ENCODE measurements at places on chromosomes 5 and 9. TPM values are rescaled to one million over a fixed set of nuclear protein-coding genes. Genes with fewer than 3 reads are reported as not detected.

GRCh38 chr5:150263801-150264621, 25.6 kb downstream of the CAMK2A start:
- DNase-seq: peak; percentile 60

GRCh38 chr5:31361234-31361633, 167.7 kb downstream of the CDH6 start:
- peak; percentile 13 for DNase-seq

GRCh38 chr5:144189800-144190429, 19.2 kb downstream of the KCTD16 start:
- DNase-seq: no peak

Gene SHC3
- total RNA-seq: 0.18 TPM

DNA sequence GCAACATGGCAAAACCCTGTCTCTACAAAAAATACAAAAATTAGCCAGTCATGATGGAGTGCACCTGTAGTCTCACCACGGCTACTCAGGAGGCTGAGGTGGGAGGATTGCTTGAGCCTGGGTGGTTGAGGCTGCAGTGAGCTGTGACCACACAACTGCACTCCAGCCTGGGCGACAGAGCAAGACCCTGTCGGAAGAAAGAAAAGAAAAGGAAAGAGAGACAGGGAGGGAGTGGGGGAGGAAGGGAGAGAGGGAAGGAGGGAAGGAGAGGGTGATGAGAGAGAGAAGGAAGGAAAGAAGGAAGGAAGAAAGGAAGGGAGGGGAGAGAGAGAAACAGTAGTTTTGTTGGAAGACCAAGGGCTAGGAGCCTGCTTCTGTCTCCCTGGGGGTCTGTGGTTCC, 142.4 kb downstream of the C9orf50 start:
- no peak for DNase-seq

Gene PCDHA10
- not detected for total RNA-seq

Gene NMUR2
- total RNA-seq: 20.6 TPM

- DNase-seq: no peak
These were observed 357.4 kb downstream of the NDUFS4 start for GRCh38 chr5:53917826-53918225.

Gene SOWAHA
- 2.9 TPM for total RNA-seq

DNA sequence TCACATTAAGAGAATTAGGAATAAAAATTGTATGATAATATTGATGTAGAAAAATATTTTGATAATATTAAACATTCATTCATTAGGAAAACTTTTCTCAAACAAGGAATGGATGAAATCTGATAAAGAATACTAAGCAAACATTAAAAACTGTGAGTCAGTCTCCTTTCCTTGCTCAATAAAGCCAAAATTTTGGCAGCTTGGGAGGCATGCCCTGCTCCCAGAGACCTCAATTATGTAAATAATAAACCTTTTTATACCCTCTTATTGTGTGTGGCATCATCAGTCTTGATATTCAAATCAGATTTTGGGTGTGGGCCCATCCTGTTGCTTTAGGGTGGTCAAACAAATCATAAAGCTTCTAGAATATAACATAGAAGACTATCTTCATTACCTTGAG, 36.6 kb upstream of the CCL21 start:
- no peak for DNase-seq

DNA sequence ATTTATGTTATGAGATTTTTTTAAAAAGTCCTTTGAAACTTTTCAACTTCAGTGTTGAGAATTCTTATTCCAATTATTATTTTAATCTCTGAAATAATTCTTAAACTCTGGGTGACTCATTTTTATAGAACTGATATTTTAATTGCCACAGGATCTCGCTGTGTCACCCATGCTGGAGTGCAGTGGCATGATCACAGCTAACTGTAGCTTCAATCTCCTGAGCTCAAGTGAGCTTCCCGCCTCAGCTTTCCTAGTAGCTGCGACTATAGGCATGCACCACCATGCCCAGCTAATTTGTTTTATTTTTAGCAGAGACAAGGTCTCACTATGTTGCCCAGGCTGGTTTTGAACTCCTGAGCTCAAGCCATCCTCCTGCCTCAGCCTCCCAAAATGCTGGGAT, 41.0 kb downstream of the DIMT1 start:
- no peak for DNase-seq

DNA sequence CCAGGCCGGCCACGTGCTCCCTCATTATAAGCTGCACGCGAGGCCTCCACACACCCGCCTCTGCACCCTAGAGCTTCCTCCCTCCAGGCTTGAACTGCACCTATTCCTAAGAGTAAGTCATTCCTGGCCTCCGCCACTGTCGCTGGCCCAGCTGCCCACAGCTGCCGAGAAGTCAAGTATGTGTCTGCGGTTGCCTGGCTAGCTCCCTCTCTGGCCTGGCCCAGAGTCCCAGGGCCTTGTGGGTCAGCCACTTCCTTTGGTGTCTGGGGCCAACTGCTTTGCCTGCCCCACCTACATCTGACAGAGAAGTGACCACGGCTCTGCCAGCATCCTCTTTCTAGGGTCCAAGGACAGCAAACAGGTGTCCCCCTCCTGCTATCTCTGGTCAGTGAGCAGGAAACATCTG, 18.3 kb downstream of the ABO start:
- no peak for DNase-seq

- DNase-seq: no peak
These were observed 529.3 kb downstream of the BNC2 start for GRCh38 chr9:16341177-16341576.

GRCh38 chr5:135365281-135365680, 33.8 kb downstream of the MACROH2A1 start:
- no peak for DNase-seq

DNA sequence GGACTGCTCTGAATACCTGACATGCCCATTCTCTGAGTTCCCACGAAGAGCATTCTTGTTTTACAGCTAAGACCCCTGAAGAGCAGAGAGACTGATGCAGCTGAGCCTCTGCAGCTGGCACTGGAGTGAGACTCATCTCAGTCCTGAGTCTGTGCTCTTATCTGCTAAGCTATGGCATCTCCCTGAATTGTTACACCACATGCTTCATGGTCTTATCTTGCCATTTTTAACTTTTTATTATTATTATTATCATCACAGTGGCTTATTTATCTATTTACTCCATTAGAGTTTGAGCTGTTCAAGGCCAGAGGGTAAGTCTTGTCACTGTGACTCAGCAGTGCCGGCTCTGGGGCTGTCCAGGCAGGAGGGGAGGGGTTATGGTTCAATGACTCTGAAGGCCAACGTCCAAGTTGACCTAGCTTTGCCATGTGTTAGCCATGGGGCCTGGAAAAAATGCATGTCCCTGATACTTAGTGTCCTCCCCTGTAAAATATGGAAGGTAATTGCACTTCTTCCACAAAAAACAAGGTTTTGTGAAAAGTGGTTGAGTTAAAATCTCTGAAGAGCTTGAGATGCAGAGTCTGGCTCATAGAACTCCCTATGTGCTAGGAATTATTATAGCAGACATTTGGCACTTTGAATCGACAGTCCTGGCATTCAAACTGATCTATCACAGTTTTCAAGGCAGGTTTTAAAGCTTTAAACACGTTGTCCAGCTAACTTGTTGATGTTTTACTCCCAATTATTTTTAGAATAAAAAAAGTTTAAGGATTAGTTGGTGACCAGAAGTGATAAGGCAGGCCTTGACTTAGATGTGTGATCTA, 94.6 kb downstream of the ALDH1A1 start:
- DNase-seq: peak; percentile 47

Gene MTMR12
- 13.1 TPM for total RNA-seq

DNA sequence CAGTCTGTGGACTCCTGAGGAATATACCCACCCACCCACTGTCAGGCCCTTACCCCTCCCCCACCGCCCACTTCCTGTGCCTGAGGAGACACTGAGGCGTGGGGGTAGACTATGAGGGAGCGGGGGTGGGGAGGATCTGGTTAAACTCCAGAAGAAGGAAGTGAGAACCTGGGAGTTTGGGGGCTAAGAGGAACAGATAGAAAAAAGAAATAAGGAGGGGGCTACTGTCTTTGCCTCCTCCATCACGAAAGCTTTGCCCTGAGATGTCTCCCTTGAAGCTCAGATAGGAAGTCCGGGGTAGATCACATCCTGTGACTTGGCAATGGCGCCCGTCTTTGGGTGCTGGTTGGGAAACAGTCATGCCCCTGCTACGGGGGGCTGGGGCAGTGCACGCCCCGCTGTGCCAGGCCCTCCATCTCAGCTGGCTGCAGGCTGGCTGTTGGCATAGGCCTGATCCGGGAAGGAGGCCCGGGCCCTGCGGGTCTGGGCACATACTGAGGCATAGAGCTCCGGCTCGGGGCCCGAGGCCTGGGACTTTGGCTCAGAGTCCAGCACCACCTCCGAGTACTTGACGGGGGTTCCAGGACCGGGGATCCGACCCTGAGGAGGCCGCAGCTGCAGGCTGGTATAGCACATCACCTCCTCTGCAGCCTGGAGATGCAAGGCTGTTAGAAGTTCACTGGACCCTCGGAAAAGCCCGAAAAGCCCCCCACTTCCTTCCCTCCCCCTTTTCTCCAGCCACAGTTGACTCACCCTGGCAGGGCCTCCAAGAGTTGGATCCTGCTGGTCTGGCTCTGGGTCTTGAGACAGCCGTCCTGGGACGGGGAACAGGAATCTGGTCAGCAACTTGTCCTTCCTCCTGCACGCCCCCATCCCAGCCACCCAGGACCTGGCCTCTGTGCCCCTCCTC, 1.0 kb downstream of the SIT1 start:
- no peak for DNase-seq

Gene DBH
- total RNA-seq: not detected

- no peak for DNase-seq
These were observed 34.4 kb downstream of the CPEB4 start for GRCh38 chr5:173922527-173922926.

DNA sequence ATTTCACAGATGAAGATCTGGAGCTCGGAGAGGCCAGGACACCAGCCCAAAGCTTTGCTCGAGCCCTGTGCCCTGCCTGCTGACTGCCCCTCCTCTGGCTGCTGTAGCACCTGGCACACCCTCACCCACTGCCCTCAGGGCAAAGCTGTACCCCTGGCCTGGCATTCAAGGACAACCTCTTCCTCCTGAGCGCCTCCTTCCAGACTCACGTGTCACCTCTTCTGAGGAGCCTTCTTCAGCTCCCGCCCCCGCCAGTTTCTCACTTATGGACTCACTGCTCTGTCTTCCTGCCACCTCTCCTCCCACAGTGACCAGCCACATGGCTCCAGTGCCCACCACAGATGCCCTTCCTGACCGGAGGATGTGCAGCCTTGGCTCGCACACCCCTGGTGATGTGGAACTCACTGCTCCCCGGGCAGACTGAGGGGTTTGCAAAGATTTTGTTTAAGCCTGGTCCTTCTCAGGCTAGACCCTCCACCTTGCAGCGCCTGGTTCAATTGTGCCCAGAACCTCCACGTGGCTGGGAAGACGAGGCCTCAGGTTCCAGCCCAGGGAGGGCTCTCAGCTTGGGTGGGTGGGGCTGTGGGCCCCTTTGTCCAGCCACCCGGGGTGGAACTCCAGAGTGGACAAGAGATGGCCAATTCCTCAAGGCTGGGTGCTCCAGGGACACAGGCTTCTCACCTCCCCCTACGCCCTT, 46.6 kb upstream of the PHYKPL start:
- no peak for DNase-seq

GRCh38 chr5:36724467-36725332, 118.3 kb downstream of the SLC1A3 start:
- peak; percentile 23 for DNase-seq

DNA sequence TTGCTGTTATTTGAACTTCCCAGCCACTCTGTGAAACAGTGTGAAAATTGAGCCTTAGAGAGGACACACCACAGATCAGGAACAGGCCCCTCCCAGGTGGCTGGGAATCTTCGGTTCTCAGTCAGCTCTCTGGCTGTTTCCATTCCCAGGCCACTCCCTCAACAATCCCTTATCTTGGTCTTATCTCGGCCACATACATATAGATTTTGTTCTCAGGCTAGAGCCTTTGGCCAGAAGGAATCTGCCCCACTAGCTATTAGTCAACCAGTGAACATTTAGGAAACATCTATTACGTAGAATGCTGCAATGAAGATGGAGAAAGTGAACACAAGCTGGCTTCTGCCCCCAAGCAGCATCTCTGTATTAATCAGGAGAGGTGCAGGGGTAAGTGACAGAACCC, 21.0 kb upstream of the WWC1 start:
- DNase-seq: peak; percentile 10

Gene NRG2
- total RNA-seq: not detected

DNA sequence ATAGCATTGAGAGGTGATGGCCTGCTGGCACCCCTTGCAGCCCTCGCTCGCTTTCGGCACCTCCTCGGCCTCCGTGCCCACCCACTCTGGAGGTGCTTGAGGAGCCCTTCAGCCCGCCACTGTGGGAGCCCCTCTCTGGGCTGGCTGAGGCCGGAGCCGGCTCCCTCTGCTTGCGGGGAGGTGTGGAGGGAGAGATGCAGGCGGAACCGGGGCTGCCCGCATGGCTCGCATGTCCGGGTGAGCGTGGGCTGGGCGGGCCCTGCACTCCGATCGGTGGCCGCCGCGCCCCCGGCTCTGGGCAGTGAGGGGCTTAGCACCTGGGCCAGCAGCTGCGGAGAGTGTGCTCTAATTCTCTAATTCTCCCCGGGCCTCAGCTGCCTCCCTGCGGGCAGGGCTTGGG, 101.1 kb downstream of the KIF4B start:
- DNase-seq: no peak

DNA sequence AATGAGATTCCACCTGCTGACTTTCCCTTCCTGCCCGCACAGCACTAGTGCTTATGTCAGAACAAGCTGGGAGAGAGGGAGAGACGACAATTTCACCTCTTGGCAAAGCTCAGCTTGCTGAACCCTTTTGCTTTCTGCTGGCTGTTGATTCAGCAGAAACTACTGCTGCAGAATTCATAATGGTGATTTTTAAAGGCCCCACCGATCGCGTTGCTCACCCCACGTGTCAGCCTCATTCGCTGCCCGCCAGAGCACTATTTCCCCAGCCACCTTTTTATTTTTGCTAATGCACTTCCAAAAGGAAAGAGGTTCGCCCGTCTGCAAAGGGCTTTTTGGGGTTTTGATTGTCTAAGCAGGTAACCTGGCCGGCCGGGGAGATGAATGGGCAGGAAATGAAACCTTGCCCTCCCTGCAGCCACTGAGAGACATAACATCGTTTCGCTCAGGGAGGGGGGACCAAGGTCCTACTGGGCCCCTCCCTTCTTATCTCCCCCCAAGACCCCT, 1.3 kb downstream of the PPP2R2B start:
- DNase-seq: no peak

GRCh38 chr9:15253786-15254185, 53.2 kb downstream of the TTC39B start:
- DNase-seq: no peak

DNA sequence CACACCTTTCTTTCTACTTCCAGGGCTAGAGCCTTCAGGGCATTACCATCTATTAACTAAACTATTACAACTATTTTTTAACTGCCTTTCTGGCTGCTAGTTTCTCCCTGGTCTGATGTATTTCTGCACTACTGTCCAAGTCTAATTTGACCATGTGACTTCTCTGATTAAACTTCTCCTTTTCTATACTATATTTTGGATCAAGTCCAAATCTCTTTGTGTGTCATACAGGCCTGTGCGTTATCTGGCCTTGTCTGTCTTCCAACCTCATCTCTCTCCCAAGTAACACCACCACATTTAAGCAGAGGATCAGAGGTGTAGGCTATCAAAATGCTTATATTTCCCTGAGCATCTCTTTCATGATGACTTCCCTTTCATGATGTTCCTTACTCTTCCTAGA, 47.2 kb upstream of the OR13F1 start:
- no peak for DNase-seq

GRCh38 chr5:13976867-13977830, 32.7 kb upstream of the DNAH5 start:
- DNase-seq: peak; percentile 79

GRCh38 chr5:14900693-14901461, 29.3 kb upstream of the ANKH start:
- DNase-seq: no peak

All from HT-29 (cell line).